ENCODE measurements at places on chromosomes 5 and 9. TPM values are rescaled to one million over a fixed set of nuclear protein-coding genes. Genes with fewer than 3 reads are reported as not detected.

Gene PCBD2
- total RNA-seq: 9.3 TPM

Gene FOXD4L5
- 0.33 TPM for total RNA-seq

Gene CTXN3
- total RNA-seq: not detected

Gene TSLP
- total RNA-seq: 0.69 TPM

Gene FGD3
- 0.65 TPM for total RNA-seq

Gene SAXO1
- not detected for total RNA-seq

Gene HTR4
- total RNA-seq: not detected

Gene TMEM232
- 1.7 TPM for total RNA-seq

GRCh38 chr5:153459051-153459743, 31.3 kb upstream of the GRIA1 start:
- no peaks in the 10 kb centered on the region for H3K36me3 ChIP-seq
- H3K27me3 ChIP-seq: no peaks in the 10 kb centered on the region
- no peaks in the 10 kb centered on the region for H3K4me1 ChIP-seq

DNA sequence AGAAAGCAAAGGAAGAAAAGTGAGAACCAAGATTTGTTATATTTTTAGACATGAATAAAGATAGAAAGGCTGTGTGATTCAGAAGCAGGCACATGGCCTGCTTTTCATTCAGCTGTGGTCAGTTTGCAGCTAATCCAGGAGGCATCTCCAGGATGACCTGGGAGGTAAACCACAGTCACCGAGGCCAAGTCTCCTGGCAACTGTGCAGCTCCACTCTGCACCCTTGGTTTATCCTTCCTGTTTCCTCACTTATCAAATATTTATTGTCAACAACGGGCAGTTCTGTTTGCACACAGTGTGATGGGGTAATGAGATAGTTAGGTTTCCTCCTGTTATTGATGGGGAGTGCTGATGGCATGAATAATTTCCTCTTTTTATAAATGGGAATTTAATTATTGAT, 243.0 kb downstream of the PSAT1 start:
- H3K36me3 ChIP-seq: no peaks in the 10 kb centered on the region
- peaks cover 4% of the 10 kb centered on the region for H3K27me3 ChIP-seq
- H3K27ac ChIP-seq: no peak overlapping the region
- H3K4me3 ChIP-seq: no peak overlapping the region
- DNase-seq: peak; percentile 35

GRCh38 chr9:14135421-14135820, 178.5 kb downstream of the NFIB start:
- H3K4me1 ChIP-seq: no peaks in the 10 kb centered on the region
- no peaks in the 10 kb centered on the region for H3K27me3 ChIP-seq
- no peak for DNase-seq

GRCh38 chr9:72633966-72634365, 112.6 kb downstream of the TMC1 start:
- H3K27ac ChIP-seq: no peak overlapping the region
- H3K4me1 ChIP-seq: no peaks in the 10 kb centered on the region
- peaks cover 3% of the 10 kb centered on the region for H3K27me3 ChIP-seq
- H3K4me3 ChIP-seq: no peak overlapping the region
- no peak for DNase-seq

- DNase-seq: no peak
- H3K4me1 ChIP-seq: peaks cover 10% of the 10 kb centered on the region
- no peaks in the 10 kb centered on the region for H3K36me3 ChIP-seq
- H3K27ac ChIP-seq: no peak overlapping the region
- no peaks in the 10 kb centered on the region for H3K27me3 ChIP-seq
Measured at GRCh38 chr9:20358207-20358606, 264.1 kb downstream of the MLLT3 start.

DNA sequence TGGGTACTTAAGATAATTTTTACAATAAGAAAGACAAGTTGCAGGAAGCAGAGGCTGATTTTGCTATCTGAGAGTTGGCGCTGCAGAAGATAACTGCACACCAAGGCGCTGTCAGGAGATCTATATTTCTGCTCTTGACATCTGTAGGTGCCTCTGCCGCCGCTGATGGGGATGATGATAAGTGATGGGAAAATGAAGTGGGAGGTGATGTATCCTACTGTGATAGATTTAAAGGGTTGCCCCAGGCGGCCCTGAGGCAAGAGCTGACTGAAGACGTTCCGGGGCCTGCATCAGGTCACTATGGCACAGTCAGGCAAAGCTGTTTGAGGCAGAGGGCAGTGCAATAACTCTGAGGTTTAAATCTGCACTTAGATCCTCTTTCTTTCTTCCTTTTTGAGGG, 78.1 kb downstream of the SNCAIP start:
- H3K27me3 ChIP-seq: no peaks in the 10 kb centered on the region
- H3K4me1 ChIP-seq: no peaks in the 10 kb centered on the region
- no peaks in the 10 kb centered on the region for H3K36me3 ChIP-seq
- H3K4me3 ChIP-seq: no peak overlapping the region

DNA sequence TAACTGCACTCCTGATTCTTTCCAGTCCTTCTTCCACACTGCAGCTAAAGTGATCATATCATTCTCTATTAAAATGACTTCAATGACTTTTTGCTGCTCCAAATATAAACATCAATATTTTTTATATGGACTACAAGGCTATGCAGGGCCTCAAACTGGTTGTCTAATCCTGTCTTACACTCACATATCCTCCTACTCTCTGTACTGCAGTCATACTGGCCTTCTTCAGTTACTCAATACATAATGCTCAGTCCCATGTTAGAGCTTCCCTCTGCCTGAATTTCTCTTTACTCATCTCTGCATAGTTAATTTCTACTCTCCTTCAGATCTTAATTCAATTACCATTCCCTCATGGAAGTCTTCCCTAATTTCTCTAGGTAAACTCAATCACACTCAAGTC, 3.4 kb downstream of the MEIKIN start:
- H3K4me3 ChIP-seq: no peak overlapping the region
- H3K4me1 ChIP-seq: no peaks in the 10 kb centered on the region
- DNase-seq: no peak
- H3K27me3 ChIP-seq: 0 out of 2 replicates have a peak, but pooled peaks cover 7% of the 10 kb centered on the region
- H3K36me3 ChIP-seq: no peaks in the 10 kb centered on the region
- no peak overlapping the region for H3K27ac ChIP-seq

GRCh38 chr9:92745881-92746280, 18.8 kb downstream of the BICD2 start:
- peak overlapping the region; percentile 76 for H3K27ac ChIP-seq
- H3K4me1 ChIP-seq: peaks cover 59% of the 10 kb centered on the region
- 0 out of 2 replicates have a peak, but pooled peaks cover 2% of the 10 kb centered on the region for H3K36me3 ChIP-seq

DNA sequence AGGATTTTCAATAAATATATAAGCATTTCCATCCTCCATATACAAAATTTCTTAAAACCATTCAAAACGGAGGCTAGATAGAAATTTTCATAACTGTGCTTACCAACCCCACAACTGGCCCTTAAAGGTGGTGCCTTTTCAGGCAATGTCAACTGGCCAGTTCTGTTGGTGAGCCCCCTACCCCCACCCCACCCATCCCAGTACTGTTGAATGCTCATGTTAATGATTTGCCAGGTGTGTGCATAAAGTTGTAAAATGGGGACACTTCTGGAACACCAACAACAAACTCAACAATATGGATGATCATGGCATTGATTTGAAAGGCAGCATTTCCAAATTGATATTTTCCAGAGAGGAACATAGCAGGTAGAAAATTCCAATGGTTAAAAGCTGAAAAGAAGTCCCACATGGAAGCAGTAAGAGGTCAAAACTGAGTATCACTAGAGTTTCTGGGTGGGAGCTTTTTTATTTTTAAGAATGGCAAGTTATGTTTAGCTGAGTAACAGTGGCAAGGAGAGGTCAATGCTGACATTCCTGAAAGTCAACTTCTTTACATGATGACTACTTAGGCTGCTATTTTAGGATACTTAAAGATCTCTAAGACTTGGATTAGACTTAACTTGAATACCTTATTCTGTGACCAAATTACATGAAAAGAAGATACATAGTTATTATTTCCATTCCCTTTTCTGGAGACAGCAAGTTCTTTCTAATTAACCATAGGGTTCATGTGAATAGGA, 2.7 kb downstream of the LEAP2 start:
- no peak overlapping the region for H3K4me3 ChIP-seq
- H3K4me1 ChIP-seq: peaks cover 11% of the 10 kb centered on the region
- no peaks in the 10 kb centered on the region for H3K27me3 ChIP-seq

DNA sequence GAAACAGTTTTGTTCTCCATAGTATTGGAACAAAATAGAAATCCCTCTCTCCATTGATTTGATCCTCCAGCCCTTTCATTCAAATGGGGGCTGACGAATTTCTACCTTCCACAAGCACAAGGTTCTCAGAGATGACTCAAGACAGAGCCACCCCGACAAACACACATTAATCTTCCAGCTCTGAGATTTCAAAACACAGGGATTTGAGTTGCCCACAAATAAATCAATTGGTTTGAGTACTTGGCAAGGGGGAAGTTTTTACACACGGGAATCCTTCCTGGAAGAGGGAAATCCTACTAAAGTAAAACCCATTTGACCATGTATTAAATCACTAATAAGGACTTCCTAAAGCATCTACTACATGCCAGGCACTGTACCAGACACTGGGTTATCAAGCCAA, 5.4 kb downstream of the ADRA1B start:
- peaks cover 5% of the 10 kb centered on the region for H3K27me3 ChIP-seq
- no peaks in the 10 kb centered on the region for H3K4me1 ChIP-seq
- no peak overlapping the region for H3K27ac ChIP-seq
- H3K4me3 ChIP-seq: no peak overlapping the region
- no peaks in the 10 kb centered on the region for H3K36me3 ChIP-seq
- DNase-seq: no peak

- H3K4me3 ChIP-seq: no peak overlapping the region
- no peaks in the 10 kb centered on the region for H3K27me3 ChIP-seq
- H3K36me3 ChIP-seq: peaks cover 6% of the 10 kb centered on the region
- H3K4me1 ChIP-seq: peaks cover 3% of the 10 kb centered on the region
Measured at GRCh38 chr9:122949696-122950095, 8.9 kb downstream of the RABGAP1 start.

GRCh38 chr9:137178939-137179630, 7.2 kb upstream of the TMEM210 start:
- H3K4me1 ChIP-seq: peaks cover 3% of the 10 kb centered on the region
- no peak overlapping the region for H3K27ac ChIP-seq
- H3K4me3 ChIP-seq: no peak overlapping the region
- H3K27me3 ChIP-seq: no peaks in the 10 kb centered on the region

DNA sequence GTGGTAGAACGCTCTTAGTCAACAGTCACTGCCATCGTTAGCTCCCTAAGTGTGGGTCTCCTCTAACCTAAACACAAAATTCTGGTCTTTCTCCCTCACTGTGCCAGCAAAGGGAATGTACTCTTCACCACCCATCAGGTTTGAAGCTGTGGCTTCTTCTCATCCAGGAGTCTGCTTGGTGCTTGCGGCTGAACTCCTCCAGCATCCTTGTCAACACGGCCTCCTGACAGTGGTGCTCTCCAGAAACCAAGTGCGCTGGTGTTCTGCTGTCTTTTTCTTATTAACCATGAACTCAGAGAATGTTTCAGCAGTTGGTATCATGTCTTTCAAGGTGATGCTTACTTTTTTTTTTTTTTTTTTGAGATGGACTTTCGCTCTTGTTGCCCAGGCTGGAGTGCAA, 23.9 kb upstream of the LPCAT1 start:
- DNase-seq: no peak
- H3K27ac ChIP-seq: no peak overlapping the region
- H3K4me1 ChIP-seq: no peaks in the 10 kb centered on the region
- no peaks in the 10 kb centered on the region for H3K36me3 ChIP-seq
- H3K4me3 ChIP-seq: no peak overlapping the region

DNA sequence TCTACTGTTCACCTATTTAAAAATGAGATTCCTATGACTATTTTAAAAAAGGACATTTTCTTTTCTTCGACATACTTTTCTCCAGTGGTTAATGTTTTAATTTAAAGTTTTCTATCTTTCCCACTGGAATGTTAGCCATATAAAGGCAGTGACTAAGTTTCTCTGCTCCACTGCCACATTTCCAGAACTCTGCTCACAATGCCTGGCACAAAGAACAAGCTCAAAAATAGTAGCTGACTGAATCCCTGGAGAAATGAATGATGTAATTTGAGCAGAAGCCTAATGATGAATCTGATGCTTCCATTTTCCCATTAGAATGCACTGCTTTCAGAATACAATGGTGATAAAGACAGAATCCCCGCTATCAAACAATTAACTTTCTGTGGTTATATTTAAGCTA, 817.8 kb downstream of the MTRR start:
- no peaks in the 10 kb centered on the region for H3K4me1 ChIP-seq
- no peak for DNase-seq
- no peak overlapping the region for H3K4me3 ChIP-seq

GRCh38 chr9:107542411-107543157, 53.0 kb upstream of the KLF4 start:
- H3K27ac ChIP-seq: no peak overlapping the region
- H3K36me3 ChIP-seq: no peaks in the 10 kb centered on the region

DNA sequence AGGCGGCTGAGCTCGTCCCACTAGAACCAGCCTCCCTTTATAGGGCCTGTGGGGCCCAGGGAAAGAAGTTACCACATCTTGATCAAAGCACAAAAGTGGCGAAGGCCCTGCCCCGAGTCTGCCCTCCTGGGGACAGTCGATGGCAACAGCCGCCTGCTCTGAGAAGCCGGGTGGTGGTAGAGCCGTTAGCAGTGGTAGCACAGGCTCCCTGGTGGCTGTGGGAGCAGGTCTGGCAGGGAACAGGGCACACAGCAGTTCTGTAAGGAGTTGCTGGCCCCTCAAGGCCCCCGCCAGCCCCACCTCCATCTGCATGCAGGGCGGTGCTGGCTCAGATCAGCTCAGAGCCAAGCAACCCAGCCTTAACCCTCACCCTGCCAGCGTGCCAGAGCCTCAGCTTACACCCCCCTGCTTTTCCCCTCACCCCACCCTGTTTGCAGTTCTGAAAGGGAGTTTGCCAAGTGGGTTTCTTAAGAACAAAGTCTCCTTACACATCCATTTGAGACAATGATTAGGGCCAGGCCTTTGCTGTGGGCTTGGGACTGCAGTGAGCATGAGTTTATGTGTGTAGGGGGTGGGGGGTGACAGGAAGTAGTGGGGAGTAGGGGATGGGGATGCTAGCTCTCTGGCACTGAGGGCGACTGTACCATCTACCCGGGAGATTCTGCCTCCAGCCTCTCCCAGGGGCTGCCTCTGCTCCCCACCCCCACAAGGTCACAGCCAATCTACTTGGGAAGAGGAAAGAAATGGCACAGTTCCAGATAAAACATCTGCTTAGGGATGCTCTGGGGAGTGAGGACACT, 11.8 kb downstream of the ACSL6 start:
- H3K27me3 ChIP-seq: no peaks in the 10 kb centered on the region
- DNase-seq: no peak
- H3K4me1 ChIP-seq: peaks cover 14% of the 10 kb centered on the region
- H3K4me3 ChIP-seq: no peak overlapping the region
- no peaks in the 10 kb centered on the region for H3K36me3 ChIP-seq

Measured in SJCRH30 (cell line).